ENCODE measurements at places on chromosomes 1 and 21.

- DNase-seq = no peak
These were observed 286.9 kb upstream of the ADGRL2 start for GRCh38 chr1:81513796-81514354.

DNA sequence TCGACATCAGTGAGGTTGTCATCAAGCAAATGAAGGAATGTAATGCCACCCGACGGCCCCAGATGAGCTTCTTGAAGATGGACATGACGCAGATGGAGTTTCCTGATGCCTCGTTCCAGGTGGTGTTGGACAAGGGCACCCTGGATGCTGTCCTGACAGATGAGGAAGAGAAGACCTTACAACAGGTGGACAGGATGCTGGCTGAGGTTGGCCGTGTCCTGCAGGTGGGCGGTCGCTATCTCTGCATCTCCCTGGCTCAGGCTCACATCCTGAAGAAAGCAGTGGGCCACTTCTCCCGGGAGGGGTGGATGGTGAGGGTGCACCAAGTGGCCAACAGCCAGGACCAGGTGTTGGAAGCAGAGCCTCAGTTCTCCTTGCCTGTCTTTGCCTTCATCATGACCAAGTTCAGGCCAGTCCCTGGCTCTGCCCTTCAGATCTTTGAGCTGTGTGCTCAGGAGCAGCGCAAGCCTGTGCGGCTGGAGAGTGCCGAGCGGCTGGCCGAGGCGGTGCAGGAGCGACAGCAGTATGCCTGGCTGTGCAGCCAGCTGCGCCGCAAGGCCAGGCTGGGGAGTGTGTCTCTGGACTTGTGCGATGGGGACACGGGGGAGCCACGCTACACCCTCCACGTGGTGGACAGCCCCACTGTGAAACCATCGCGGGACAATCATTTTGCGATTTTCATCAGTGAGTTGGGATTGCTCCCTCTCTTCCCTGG lies 2.5 kb downstream of the METTL13 start:
- no peak for DNase-seq

DNA sequence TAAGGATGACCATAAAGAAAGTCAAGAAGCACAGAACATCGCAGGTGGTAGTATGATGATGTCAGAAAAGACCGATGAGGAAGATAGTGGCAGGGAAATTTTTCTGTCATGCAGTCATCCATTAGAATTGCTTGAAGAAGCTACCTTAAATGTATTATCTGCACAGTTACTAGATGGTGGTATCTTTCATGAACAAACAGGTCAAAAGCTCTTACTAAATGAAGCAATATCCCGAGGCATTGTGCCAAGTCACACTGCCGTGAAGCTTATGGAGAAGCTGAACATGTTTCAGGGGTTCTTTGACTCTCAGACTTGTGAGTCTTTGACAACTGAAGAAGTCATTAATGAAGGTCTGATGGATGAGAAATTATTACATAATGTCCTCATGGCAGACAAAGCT lies 128.8 kb downstream of the MACF1 start:
- DNase-seq = no peak

- DNase-seq = no peak
These were observed 29.3 kb downstream of the ZNF648 start for GRCh38 chr1:182032251-182032650.

DNA sequence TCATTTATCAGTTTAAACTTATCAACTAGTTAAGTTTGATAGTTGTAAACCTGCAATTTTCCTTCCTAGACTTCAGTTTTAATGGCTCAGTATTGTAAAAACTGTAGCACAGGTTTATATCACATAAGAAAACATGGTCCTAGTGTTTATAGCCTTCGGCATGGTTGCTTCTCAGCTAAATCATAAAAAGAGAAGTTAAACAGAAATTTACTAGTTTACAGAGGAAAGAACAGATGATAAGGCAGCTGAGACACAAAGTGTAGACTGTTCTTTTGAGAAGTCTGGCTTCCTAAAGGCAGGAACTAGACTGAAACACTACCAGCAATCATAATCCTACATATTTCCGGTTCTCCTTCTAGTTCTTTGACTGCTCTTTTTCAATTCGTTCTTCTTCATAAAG lies 39.8 kb downstream of the WNT2B start:
- DNase-seq = no peak

- no peak for DNase-seq
These were observed 2.6 kb downstream of the S100A16 start for GRCh38 chr1:153610334-153610733.

- no peak for DNase-seq
These were observed 62.4 kb downstream of the KIRREL1 start for GRCh38 chr1:158055854-158056253.

DNA sequence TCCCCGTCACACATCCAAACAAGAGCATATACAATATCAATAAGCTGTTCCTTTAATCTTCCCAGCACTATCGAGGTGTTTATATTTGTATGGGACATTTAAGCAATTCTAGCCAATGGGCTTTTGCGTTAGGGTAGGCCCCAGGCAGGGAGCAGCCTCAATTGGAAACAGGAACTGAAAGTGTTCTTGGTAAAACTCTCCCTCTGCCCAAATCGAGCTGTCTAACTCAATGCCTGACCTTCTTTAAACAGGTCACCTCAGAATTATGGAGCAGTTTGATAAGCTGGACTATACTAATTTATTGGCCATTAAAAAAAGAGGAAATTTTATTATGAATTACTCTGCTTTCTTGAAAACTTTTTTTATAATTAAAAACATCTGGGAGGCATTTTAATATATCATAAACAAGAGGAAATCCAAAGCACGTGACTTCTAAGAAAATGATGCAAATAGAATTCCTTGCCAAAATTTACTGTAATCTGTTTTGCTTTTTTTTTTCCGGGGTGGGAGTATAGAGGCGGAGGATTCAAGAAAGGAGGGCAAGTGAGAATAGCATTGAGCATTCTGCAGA lies 498.1 kb downstream of the LMO4 start:
- no peak for DNase-seq

- DNase-seq = no peak
These were observed 43.3 kb downstream of the VTCN1 start for GRCh38 chr1:117167402-117167801.

GRCh38 chr1:202858331-202858730 lies 30.6 kb downstream of the RABIF start:
- no peak for DNase-seq

- DNase-seq = no peak
These were observed 1.7 kb upstream of the LAMB3 start for GRCh38 chr1:209653915-209654351.

- DNase-seq = no peak
These were observed 225.3 kb downstream of the MRPL39 start for GRCh38 chr21:25381936-25382452.

DNA sequence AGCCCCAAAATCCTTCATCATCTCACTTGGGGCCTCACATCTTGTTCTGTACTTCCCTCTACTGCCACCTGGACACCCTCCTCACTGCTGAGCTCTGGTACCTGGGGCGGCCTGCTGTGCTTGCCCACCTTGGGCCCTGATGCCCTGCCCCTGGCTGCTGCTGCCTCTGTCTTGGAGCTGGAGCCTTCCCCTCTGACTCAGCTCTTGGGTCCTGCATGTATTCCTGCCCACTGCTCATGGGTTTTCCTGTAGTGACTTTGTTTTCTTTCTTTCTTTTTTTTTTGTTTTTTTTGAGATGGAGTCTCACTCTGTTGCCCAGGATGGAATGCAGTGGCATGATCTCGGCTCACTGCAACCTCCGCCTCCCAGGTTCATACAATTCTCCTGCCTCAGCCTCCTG lies 37.5 kb downstream of the TRAPPC10 start:
- no peak for DNase-seq

DNA sequence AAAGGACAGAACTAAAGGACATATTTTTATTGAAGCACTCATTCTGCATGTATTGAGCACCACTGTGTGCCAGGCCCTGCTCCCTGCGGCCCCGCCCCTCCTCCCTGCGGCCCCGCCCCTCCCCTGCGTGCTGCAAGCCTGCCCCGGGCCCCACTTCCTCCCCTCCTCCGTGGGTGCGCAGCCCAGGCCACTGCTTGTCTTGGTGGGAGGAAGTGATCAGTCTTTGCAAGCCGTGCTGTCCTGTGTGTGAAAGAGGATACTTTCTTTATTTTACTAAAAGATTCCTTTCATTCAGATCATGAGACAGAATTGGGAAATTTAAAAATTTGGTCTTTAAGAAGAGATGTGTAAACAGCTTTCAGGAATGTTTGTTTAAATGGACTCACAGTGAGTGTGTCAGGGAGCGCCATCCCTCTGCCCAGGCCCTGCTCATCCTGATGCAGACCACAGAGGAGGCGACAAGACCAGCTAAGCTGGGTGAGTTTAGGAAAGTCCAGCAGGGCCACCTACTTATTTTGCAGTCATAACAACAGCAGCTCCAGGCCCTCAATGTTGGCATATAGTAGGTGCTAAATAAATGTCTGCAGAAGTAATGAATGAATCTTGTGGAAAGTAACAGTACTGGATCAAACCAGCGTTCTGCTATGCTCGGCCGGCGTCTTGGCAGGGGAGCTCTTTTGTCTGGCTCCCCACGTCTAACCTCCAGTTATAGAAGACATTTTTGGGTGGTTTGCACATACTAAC lies 88.3 kb upstream of the SELENON start:
- DNase-seq = peak; percentile 80

DNA sequence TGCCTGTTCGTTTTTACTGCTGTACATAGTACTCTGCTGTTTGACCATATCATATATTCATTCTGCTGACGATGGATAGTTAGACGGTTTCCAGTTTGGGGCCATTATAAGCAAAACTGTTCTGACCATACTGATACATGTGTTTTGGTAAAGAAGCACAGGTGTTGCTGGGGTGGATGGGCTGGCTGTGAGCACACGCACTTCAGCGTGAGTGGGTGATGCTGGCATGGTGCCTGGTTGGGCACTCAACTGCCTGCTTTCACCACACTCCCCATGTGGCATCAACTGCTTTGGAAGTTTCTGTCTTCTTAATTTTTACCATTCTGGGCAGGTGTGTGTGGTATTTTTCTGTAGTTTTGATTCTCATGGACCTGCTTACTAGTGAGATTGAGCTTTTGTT lies 37.3 kb downstream of the ADARB1 start:
- DNase-seq = no peak

- DNase-seq = no peak
These were observed 153.2 kb downstream of the FASLG start for GRCh38 chr1:172812118-172812517.

GRCh38 chr1:155091071-155092051 lies 12.7 kb downstream of the EFNA3 start:
- peak; percentile 84 for DNase-seq

DNA sequence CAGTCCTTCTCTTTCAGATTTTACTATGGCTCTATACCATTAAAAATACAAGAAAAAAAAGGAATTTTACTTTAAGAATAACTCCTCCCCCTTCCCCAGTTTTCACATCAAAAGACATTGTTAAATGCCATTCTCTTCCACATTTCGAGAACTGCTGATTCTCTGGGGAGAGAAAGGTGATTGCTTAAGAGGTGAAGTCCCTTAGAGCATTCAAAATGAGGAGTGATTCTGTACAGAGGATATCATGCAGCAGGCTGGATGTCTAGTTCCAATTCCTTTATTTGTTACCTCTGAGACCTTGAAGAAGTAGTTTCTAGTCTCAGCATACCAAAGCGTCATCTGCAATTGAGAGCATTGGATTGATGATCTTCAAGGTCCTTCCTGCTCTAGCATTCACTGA lies 46.9 kb downstream of the FMO3 start:
- DNase-seq = no peak

GRCh38 chr1:237851210-237851845 lies 39.4 kb downstream of the ZP4 start:
- peak; percentile 44 for DNase-seq

DNA sequence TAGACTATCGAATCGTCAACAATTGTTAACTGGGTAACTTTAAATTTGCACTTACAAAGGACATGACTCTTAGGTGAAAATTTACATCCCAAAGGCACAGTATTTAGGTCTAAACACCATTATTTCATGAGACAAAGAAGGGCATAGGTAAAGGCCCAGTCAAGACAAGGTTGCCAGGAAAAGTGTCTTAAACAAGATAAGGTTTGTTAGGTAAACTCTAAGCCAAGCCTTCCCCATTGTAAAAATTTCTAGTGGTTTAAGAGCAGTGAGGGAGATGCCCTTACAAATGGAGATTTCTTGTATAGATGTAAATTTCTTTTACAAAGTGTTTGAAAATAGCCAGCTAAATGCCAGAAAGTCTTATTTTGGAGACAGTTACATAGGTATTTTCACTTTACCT lies 36.9 kb upstream of the FNBP1L start:
- DNase-seq = no peak

DNA sequence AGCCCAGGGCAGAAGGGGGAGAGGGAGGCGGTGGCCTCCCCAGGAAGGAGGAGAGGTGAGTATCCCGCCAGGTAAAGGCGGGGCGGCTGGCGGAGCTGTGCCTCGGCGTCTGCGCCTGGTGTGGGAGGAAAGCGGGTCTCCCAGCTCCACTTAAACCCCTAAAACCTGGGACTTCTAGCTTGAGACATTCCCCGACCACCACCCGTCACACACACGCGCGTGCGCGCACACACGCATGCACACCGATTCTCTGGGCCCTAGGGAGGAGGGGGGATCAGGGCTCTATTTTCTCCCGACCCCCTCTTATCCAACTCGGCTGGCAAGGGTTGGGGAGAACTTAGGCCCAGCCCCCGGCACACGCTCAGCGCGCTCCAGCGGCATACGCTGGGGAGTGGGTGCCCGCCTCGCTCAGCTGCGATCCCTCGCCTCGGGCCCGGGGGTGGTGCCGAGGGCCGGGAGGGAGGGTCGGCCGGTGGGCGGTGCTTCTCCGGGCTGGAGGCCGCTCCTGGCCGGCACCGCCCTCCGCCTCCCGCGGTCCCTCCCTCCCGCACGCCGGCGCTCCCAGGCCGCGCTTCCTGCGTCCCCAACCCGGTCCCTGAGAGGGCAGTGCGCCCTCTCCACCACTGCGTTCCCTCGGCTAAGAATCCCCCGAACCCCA lies at the start of gene TMEM51:
TMEM51 (plus strand) TSS at position 564 of the 658 bp plus-strand sequence. CDS start 61,341 bp downstream, outside the sequence.
- DNase-seq = no peak

GRCh38 chr1:248884632-248885295 lies 21.3 kb upstream of the PGBD2 start:
- no peak for DNase-seq
